ENCODE measurements at places on chromosomes 16 and 17.
A peak's percentile ranks its signal among the peaks of the same experiment; 100 is the strongest.

DNA sequence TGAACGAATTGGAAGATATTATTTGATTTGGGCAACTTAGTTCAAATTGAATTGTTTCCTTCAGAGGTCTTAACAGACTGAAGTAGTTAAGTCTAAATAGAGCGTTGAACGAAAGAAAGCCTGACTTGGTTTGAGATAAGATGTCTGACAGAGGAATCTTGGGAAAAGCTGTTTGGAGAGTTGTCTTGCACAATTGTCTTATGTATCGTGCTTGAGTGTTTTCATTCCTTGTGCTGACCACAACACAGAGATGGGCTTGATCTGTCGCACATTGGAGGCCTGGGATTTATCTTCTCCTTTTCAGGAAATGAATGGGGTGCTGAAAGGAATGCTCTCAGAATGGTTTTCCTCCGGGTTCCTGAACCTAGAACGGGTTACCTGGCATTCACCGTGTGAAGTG is 7.8 kb downstream of the MLYCD start:
- DNase-seq, result no peak

DNA sequence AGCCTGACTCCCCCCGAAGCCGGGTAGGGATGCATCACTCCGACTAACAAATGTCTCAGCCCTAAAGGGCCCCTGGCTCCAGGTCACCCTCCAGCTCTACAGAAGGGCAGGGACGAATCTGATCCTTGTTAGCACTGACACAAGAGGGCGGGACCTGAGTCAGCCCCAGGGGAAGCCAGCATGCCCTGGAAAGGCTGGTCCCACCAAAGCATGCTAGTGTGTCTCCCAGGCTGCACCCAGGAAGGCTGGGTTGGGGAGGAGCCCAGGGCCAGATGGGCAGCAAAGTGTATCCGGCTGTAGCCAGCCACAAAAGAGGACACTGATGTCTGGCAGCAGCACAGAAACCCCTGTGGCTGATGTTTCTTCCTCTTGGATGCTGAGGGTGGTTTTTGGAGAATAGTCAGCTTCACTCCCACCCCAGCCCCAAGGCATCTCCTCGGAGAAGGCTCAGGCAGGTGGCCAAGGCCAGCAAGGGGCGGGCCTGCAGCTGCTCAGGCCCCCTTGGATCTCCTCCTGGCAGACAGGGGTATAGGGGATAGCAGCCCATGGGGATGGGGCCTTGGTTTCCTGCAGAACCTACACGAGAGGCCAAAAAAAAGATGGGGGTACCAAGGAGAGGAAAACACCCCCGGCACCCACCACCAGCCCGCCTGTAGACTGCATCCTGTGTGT is 11.0 kb downstream of the NATD1 start:
- DNase-seq, result no peak

DNA sequence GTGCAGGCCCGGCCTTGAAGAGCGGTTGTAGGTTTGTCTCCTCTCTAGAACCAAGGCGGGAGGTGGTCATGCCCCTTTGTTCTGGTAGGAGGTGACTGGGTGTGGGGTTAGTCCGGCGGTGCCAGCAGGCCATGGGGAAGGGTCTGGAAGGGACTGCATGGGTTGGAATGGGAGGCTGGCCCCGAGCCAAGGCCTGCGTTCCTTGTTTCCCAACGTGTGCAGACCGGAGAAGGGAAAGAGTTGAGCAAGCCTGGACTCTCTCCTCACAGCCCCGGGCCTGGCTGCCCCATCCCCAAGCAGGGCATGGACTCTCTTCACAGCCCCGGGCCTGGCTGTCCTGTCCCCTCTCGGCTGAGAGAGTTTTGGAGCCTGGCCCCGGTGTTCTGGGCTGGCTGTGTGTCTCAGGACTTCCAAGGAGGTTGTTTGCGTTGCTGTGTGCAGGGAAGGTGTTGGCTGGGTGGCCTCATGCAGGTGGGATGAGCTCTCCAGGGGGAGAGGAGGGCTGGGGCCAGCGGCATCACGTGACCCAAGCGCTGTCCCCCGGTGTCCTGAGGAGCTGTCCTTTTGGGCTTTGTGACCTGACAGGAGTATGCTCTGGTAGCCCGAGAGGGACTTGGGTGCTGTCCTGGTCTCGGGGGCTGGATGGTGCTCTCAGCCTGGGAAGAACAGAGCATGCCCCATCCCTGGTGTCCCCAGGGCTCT is 2.6 kb downstream of the CACNA1H start:
- DNase-seq, result no peak

GRCh38 chr16:81514041-81514559 is 69.5 kb downstream of the CMIP start:
- DNase-seq, result no peak

- no peak for DNase-seq
Measured at GRCh38 chr17:7058831-7059447, 15.0 kb upstream of the SLC16A11 start.

DNA sequence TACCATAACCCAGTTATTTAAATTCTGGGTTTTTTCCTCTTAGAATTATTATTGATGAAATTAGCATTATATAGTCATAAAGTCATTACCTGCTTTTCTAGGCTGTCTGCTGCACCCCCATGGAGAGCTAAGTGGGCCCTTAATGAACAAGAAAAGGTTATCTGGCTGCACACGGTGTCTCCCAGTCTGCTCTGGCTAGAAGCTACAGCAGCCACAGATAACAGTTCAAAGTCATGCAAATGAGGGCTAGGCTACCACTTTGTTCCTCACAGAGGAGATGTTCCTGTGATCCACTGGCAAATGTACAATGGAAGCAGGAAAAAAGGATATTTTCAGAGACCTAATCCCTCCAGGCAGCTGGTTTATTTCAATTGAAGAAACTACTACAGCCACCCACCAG is 112.1 kb downstream of the SNX11 start:
- DNase-seq, result no peak

- peak; percentile 70 for DNase-seq
Measured at GRCh38 chr17:47315451-47316266, 8.1 kb upstream of the EFCAB13 start.

DNA sequence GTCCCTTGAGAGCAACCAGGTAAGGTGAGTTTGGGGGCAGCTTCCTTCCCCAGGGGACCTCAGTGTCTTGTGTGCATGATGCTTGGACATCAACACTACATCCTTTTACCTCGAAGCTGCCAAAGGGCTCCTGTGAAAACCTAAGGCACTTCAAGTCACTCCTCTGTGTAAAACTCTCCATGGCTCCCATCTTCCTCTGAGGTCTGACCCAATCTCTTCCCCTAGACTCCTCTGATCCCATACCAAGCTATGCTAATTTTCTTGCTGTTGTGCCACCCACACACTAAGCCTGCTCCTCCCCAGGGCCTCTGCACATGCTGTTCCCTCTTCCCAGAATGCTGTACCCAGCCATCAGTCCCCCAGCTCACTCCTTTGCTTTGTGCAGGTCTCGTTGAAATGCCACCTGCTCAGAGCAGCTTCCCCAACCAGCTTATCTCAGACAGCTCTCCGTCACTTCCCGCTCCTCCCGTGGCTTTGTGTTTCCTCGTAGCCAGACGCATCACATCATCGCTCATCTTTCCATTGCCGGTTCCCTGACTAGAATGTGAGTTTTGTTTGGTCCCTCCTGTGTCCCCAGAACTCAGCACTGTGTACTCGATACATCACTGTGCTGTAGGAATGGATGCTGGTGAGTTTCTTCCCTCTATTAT is 78.4 kb downstream of the CNGB1 start:
- no peak for DNase-seq

- no peak for DNase-seq
Measured at GRCh38 chr17:70476368-70476767, 307.0 kb downstream of the KCNJ2 start.

DNA sequence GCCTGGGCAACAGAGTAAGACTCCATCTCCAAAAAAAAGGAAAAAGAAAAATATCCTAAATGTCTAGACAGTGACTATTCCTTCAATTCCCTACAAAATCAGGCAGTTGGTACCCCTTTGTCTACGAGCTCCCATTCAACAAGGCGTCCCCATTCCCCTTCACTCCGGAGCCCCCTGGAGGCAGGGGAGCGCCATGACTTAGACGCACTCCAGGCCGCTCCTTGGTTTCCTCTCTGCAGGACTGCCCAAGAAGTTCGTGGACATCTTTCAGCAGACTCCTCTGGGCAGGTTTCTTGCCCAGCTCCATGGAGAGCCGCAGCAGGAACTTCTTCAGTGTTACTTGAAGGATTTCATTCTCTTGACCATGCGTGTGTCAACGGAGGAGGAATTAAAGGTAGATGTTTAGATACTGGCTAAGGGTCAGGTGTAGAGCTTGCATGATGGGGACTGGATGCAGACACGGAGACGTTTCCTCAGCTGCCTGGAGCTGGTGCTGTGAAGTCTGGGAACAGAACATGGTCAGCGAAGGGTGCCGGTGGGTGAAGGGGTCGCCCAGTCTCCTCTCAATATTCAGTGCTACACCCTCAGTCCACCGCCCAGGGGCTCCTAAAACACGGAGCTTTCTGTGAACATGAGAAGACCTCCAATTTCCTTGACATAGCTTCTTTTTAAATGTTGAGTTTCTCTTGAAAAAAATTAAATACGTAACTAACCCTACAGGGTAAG is 53.3 kb upstream of the ENDOV start:
- no peak for DNase-seq

DNA sequence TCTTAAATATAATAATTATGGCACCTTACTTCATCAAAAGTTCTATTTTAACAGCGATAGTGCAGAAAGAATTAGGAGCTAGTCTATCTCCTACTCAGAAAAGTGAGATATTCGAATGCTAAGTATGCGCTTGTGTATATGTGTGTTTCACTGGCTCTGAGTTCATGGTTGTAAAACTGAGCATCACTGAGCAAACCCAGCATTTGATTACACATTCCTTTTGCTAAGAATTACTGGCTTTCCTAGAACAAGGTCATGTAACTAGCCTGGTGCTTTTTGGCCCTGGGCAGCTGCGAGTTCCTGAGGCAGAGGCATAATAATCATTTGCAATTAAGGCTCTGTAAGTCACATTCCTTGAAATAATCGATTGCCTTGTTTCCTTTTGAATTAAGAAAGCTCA is 157.2 kb downstream of the SNX29 start:
- DNase-seq, result no peak

- no peak for DNase-seq
Measured at GRCh38 chr17:74213861-74214391, 555 bp downstream of the TTYH2 start.

GRCh38 chr16:78996790-78997189 is 603.7 kb downstream of the MAF start:
- no peak for DNase-seq

- DNase-seq, result no peak
Measured at GRCh38 chr16:56967733-56968132, 6.0 kb downstream of the CETP start.

GRCh38 chr16:19926449-19927390 is 42.1 kb upstream of the GPRC5B start:
- peak; percentile 32 for DNase-seq

DNA sequence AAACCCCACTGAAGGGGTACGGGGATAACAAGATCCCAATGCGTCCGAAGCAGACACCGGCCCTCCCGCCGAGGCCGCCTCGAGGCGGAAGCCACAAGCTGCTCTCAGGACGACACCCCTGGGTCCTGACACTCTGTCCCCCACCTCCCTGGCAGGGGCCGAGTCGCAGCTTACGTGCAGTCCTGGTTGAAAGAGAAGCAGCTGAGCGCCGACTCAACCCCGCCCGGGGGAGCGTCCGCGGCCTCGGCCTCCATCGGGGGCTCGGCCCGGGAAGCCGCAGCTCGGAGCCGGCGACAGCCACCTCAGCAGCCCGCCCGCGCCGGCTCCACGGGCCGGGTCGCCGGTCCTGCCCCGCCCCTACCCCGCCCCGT is at the start of gene WIPI1:
Gene WIPI1 (minus strand): TSS at position 329 of the 371 bp plus-strand sequence. CDS start 75 bp downstream, at position 254.
- DNase-seq, result no peak

DNA sequence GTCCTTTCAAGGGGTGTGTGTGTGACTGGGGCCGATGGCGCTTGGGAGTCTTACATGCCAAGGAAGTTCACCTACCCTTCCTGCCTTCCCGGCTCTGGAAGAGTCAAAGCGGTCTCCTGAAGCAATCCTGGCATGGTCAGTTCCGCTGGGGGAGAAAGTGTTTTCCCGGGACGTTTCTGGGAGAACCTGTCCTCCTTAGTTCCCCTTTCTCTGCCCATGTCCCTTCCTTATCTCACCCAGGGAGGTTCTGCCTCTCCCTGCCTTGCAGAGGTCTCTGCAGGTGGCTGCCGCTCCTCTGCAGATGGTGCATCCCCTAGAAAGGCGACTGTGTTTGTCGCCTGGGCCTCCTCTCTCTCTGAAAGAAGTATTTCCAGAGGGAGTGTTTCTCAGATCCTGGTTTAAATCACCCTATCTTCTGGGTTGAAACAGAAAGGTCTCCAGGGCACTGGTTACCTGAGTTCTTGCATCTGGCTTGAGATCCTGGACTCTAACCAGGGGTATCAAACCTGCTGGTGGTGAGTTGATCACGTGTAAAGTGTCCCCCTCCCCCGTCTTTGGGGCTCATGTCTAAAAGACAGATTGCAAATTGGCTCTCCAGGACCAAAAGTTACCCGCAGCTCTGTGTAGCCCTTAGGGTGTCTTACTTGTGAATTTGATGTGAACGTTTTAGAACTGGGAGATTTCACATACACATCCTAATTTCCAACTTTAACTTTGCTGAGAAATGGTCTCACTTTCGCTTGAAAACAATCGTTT is 1.9 kb downstream of the PRKCB start:
- no peak for DNase-seq

DNA sequence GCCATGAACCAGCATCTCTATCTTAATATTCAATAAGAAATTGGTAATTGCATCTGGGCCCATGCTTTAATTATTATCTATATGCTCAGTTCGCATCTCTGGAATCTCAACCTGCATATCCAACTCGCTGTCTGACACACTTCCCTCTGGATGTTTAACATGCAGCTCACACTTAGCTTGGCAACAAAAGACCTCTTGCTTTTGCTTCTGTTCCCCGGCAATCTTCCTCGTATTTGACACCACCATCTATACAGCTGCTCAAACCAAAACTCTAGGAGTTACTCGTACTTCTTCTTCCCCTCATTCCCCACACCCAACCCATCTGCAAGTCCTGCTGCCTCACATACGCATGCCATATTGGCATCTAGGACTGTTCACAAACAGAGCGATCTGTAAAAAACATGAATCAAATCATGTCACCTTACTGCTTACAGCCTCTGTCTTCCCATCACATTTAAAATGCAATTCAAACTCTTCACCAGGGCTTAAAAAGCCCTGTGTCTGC is 300.6 kb downstream of the CEP112 start:
- DNase-seq, result no peak

GRCh38 chr17:8005967-8006730 is 3.7 kb downstream of the GUCY2D start:
- peak; percentile 68 for DNase-seq

- no peak for DNase-seq
Measured at GRCh38 chr16:80704751-80705505, 99.5 kb downstream of the CDYL2 start.

GRCh38 chr16:19113577-19114358 is at the start of gene ITPRIPL2:
TSS of gene ITPRIPL2 (plus strand) at chr16:19113964. CDS start at chr16:19114462, 498 bp downstream.
- DNase-seq, result peak; percentile 71

GRCh38 chr16:59305850-59306249 is 571.7 kb upstream of the GOT2 start:
- no peak for DNase-seq

GRCh38 chr17:9185142-9185541 is 163.8 kb downstream of the NTN1 start:
- DNase-seq, result no peak

Measured in SW480 (cell line).